ENCODE measurements at places on chromosomes 5 and 9. TPM values are rescaled to one million over a fixed set of nuclear protein-coding genes. Genes with fewer than 3 reads are reported as not detected.

The OR13C4 gene
- total RNA-seq = not detected

The SLCO6A1 gene
- total RNA-seq = not detected

The CDH10 gene
- 0.31 TPM for total RNA-seq

The CER1 gene
- total RNA-seq = not detected

The STPG3 gene
- not detected for total RNA-seq

The STK10 gene
- 6.9 TPM for total RNA-seq

The SOWAHA gene
- not detected for total RNA-seq

The TNFSF15 gene
- not detected for total RNA-seq

The CTNNAL1 gene
- total RNA-seq = 98.9 TPM

The DAB2IP gene
- 38.0 TPM for total RNA-seq

The CD180 gene
- 1.2 TPM for total RNA-seq

The CDKN2B gene
- 3.9 TPM for total RNA-seq

The LRRC19 gene
- not detected for total RNA-seq

The ZDHHC11B gene
- total RNA-seq = 7.5 TPM

The PCDHA2 gene
- total RNA-seq = 0.07 TPM

The CEL gene
- 1.9 TPM for total RNA-seq

The NRG2 gene
- 1.9 TPM for total RNA-seq

The KIAA0825 gene
- total RNA-seq = 4.3 TPM

The ZNF474 gene
- total RNA-seq = not detected

The TAL2 gene
- total RNA-seq = not detected

The ACTBL2 gene
- total RNA-seq = not detected

The TLX3 gene
- not detected for total RNA-seq

The SEMA4D gene
- 22.1 TPM for total RNA-seq

The SH2D3C gene
- 16.5 TPM for total RNA-seq

The ALDH7A1 gene
- total RNA-seq = 9.6 TPM

The SLC4A9 gene
- total RNA-seq = not detected

The COL27A1 gene
- total RNA-seq = 1.5 TPM

The C1QTNF3 gene
- 2.0 TPM for total RNA-seq

The ABCA2 gene
- 28.3 TPM for total RNA-seq

The NSA2 gene
- 65.8 TPM for total RNA-seq

The ZNF618 gene
- total RNA-seq = 1.4 TPM

The ANKRD55 gene
- not detected for total RNA-seq

The PPWD1 gene
- 18.7 TPM for total RNA-seq

The PDE6A gene
- total RNA-seq = not detected

The IFNA16 gene
- not detected for total RNA-seq

The UNC5A gene
- not detected for total RNA-seq

The PCDH1 gene
- total RNA-seq = 25.3 TPM

The BHMT gene
- total RNA-seq = not detected

The FOXD4L3 gene
- not detected for total RNA-seq

The FOXD1 gene
- not detected for total RNA-seq

The TMEM232 gene
- 1.1 TPM for total RNA-seq

The PCDHGA5 gene
- total RNA-seq = 5.0 TPM

The C9 gene
- not detected for total RNA-seq

The TXNDC8 gene
- not detected for total RNA-seq

The ZDHHC12 gene
- total RNA-seq = 24.4 TPM

The TAF1L gene
- not detected for total RNA-seq

The MSX2 gene
- 2.6 TPM for total RNA-seq

The CDKN2A gene
- total RNA-seq = not detected
